ENCODE measurements at places on chromosomes 1 and 21.

- DNase-seq: peak; percentile 83
These were observed at the start of gene PIGV for GRCh38 chr1:26787706-26788514. TSS of gene PIGV (plus strand) at chr1:26787950. CDS start at chr1:26790816, 2,866 bp downstream.

DNA sequence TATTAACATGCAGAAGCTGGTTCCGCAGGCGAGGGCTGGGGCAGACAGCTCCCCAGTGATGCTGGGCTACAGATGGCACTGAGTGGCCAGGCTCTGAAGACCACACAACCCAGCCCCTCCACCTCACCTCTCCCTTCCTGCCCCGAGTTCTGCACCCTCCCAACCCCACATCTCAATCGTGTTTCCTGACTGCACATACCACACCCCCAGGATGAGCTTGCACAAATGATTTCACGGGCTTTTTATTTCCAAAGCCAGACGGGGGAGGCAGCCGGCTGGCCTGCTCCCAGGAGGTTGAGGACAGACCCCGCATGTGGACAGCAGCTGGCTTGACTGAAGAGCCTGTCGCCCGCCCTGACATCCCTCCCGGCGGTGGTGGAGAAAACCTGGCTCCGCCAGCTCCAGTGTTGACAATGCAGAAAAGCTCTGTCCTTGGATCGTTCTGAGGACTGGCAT, 21.4 kb upstream of the ALDH4A1 start:
- no peak for DNase-seq

DNA sequence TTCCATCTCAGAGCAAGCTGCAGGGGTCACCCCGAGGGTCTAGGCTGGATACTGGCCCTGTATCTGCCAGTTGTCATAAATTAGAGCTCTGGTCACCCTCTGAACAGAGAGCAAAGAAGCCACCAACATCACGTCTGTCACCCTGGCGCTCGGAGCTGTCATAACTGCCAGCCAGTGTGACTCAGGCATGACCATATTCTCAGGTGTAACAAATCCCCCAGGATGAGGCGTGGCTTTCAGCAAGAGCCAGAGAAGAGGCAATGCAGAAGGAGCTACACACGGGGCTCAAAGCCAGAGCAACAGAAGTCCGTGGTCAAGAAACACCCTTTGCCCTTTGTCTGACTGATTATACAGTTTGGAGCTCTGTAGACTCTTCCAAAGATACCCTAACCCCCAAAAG, 40.0 kb downstream of the PRAMEF20 start:
- no peak for DNase-seq

- no peak for DNase-seq
These were observed 53.8 kb downstream of the STUM start for GRCh38 chr1:226602186-226603021.

- no peak for DNase-seq
These were observed 32.4 kb upstream of the PGBD5 start for GRCh38 chr1:230458509-230458908.

DNA sequence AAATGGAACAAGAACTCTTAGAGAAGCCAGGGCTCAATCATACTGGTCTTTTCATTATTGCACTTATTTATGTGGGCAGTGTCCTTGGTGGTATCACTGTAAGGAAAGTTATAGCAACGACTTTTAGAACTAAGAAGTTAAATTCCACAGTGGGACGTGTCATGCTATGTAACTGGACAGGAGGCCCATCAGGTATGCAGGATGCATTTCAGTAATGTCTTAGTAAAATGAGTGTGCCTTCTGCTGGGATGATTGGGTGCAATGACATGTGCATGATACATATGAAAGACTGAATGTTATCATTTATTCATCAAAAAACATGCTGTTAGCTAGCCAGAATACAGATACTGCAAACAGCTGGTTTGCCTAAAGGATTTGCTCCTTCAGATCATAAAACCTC, 6.9 kb upstream of the ATP1B1 start:
- DNase-seq: no peak

DNA sequence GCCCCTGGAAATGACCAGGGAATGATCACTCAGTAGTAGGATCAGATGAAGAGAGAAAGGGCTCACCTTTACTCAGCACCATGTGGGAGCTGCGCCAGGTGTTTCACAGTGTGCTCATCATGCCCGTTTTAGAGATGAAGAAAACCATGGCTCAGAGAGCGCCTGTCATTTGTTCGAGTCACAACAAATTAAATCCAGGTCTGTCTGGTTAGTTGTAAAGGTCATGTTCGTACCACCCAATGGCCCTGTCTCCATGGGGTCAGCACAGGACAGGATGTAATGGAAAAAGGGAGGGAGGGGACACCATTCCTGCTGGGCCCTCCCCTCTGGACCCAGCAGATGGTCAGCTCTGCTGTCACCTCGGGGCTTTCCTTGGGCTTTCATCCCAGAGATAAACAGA, 15.2 kb downstream of the KIRREL1 start:
- no peak for DNase-seq

DNA sequence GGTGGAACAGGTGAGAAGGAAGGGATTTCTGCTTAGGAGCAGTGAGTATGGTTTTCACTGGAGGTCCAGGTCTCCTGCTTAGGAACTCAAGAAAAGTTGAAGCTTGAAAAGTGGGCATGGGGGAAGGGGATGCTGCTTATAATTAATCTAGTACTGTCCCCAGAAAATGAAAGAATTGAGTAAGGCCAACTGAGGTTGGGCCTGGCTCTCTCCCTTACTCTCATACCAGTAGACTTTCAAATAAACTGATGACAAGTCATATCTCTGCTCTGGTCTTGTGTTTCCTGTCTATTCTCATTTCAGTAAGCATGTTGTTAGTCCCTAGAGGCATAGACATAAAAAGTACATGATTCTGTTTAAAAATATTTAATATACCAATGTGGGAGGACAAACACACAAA, 26.4 kb downstream of the CD48 start:
- no peak for DNase-seq

GRCh38 chr1:162270016-162270770, 106.5 kb downstream of the SPATA46 start:
- no peak for DNase-seq
